ENCODE measurements at places on chromosomes 3 and 15.

DNA sequence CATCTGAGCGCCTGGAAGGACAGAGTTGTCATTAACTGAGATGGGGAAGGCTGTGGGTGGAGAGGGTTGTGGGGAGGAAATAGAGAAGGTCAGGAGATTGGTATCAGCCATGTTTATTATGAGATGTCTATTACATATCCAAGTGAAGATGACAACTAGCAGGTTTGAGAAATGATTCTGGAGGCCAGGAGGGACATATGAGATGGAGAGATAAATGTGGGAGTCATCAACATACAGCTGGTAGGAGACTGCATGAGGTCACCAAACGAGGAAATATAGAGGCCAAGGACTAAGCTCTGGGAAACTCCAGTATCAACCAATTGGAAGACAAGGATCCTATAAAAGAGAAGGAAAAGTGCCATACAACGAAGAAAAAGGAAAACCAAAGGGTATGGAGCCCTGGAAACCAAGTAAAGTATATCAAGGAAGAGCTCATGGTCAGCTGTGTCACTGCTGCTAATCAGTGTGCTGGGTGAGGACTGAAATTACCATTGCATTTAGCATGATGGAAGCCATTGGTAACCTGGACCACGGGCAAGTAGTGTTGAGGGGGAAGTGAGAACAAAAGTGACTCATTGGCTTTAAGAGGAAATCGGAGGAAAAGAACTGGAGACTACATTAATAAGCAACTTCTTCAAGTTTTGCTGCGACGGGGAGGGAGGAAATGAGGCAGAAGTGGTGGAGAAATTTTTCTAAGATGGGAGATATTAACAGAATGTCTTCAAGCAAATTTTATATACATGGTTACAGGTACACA lies 14.0 kb upstream of the UACA start:
- no peak for DNase-seq

- no peak for DNase-seq
Observed at GRCh38 chr3:192831111-192831644, 86.5 kb downstream of the MB21D2 start.

DNA sequence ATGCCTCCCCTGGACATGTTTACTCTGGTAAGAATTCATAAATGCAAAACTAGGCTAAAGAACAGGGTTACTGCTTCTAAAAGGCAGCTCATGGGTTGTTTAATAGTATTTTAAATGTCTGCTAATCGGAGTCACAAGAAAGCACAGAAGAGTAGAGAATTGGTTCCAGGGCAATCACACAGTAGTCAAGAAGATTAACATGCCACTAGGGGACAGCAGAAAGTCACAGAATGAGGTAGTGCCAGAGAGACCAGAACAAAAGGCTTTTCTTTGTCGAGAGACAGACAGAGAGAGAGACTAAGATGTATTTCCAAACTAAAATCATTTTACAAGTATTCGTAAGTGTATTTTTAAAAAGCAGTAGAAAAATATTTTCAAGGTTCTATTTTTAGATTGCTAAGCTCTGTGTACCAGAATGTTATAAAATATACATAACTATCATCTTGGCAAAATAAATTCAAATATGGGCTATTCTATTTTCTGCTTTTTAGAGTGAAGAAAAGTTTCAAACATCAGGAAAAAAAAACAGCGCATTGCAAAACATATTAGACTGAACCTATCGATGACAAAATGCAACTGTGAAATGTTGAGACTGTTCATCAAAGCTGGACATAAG lies 78.3 kb upstream of the CDIN1 start:
- DNase-seq, result no peak

DNA sequence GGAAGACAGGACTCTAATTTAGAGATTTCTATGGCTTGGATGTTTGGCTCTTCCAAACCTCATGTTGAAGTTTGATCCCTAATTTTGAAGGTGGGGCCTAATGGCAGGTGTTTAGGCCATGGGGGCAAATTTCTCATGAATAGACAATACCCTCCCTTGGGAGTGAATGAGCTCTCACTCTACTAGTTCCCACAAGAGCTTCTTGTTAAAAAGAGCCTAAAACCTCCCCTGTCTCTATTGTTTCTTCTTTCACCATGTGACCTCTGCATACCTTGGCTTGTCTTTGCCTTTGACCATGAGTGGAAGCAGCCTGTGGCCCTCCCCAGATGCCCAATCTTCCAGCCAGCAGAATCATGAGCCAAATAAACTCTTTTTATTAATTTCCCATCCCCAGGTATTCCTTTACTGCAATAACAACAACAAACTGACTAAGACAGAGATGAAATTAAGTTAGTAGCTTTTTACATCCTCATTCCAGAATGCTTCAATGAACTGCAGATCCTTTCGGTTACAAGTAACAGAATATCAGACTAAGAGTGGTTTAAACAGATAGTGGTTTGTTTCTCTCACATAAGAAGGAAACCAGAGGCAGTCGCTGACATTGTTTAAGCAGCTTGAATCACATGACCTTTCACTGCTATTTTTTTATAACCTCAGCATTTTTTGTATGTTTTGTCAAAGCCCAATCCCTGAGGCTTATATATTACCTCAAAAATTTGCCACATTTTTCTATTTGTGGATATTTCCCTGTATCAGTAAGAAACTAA lies 1013.3 kb upstream of the SEMA6D start:
- DNase-seq, result no peak

GRCh38 chr3:146156095-146156494 lies 4.9 kb downstream of the PLOD2 start:
- no peak for DNase-seq

DNA sequence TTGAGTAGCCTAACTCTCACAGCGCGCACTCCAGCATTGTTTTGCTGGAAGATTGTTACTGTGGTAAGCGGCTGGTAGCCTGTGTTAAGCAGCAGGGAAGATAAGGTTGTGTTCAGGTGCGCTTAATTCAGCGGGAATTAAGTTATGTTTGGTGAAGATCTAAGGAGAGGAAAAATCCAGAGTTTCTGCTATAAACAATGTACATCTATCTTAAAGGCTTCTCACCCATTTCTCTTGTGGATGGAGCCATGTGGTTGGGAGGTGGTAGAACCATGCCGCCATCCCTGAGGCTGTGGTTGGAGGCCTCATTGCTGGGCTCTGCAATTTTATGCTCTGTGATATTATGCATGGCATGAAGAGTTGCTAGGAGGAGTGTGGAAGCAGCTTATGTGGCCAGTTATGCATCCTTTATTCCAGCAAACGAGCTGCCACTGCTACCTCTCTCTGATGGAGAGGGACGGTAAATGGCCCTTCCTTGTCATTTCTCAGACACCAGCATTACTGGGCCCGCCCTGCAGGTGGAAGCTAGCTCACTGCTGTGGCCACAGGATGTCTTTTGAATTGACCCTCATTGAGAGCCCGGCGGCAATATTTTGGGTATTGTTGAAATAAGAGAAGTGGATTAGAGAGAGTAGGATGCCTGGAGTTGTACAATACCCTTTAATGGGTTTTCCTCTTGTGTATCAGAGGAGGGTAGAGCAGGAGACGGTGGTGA lies 1.3 kb downstream of the MINAR1 start:
- no peak for DNase-seq

GRCh38 chr15:59307165-59307537 lies 65.5 kb downstream of the MYO1E start:
- DNase-seq, result no peak

Measured in CD4-positive, alpha-beta T cell treated with Interleukin-15 for 1 hour (primary cell).